Activated T-cell treated with anti-CD3 and anti-CD28 coated beads, Interleukin-2, amount 50 U/mL, for 4 hours (primary cell): ENCODE measurements at places on chromosomes 12 and 14.

GRCh38 chr14:53871951-53872350 is 84.7 kb downstream of the BMP4 start:
- DNase-seq: no peak

DNA sequence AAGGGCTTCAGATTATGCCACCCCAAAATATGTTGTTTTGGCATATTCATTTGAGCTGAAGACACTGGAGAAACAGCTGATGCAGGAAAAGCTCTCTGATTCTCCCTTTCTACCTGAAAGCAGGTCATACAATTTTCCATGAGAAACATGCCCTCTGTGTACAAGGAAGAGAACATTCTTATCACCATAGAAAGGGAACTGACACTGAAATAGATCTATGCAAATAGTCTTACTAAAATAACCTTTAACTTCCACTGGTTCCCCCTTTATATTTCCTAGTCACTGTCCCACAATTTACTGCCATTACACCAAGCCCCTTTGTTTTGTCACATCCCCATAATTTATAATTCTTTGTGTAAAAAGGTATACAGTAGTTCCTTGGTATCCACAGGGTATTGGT is 9.6 kb upstream of the PHC1 start:
- no peak for DNase-seq

GRCh38 chr12:89333564-89334252 is 18.6 kb downstream of the DUSP6 start:
- DNase-seq: no peak

GRCh38 chr12:54993181-54993835 is 8.7 kb upstream of the TESPA1 start:
- DNase-seq: peak; percentile 47

DNA sequence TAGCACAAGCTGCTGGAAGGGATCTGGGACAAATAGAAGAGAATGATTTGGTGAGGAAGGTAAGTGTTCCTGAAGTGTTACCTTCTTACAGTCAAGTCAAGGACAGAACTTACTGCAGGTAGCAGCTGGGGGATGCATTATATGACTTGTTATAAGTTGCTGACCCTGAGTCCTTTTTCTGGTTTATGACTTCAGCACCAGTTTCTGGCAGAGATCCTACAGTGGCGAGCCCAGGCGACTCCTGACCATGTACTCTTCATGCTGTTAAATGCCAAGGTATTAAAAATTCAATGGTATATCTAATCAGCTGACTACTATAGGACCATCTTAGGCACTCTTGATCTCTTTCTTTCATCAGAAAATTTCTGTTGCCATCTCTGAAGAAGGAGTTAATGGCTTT is 45.1 kb upstream of the ATF1 start:
- no peak for DNase-seq

GRCh38 chr14:89190765-89191513 is 226.1 kb downstream of the FOXN3 start:
- DNase-seq: no peak

DNA sequence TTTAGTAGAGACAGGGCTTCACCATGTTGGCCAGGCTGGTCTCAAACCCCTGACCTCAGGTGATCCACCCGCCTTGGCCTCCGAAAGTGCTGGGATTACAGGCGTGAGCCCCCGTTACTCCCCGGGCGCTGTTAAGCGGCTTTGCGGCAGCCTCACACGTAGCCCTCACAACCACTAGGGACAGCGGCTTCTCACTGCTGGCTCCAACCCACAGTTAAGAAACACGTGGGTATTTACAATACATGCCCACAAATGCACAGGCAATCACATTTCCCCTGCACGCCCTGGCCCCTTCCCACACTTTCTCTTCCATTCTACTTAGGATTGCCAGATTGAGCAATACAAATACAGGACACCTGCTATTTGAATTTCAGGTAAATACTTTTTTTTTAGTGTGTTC is 37.0 kb upstream of the EIF5 start:
- no peak for DNase-seq

DNA sequence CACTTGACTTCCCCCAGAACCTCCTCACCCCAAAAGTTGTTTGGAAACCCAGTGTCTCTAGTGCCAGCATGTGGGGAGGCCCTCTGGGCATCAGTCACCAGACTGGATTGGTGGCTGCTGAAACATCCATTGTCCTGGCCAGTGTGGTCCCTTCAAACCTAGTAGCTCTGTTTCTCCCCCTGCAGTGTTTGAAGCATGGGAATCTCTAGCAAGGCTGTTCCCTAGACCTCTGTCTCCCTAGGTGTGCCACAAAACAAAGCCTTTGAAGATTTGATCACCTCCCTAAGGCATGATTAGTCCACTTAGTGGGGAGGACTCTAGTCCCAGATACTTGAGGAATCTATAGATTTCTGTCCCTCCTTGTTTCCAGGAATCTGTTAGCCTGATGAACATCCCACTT is 60.3 kb downstream of the ARF6 start:
- no peak for DNase-seq

DNA sequence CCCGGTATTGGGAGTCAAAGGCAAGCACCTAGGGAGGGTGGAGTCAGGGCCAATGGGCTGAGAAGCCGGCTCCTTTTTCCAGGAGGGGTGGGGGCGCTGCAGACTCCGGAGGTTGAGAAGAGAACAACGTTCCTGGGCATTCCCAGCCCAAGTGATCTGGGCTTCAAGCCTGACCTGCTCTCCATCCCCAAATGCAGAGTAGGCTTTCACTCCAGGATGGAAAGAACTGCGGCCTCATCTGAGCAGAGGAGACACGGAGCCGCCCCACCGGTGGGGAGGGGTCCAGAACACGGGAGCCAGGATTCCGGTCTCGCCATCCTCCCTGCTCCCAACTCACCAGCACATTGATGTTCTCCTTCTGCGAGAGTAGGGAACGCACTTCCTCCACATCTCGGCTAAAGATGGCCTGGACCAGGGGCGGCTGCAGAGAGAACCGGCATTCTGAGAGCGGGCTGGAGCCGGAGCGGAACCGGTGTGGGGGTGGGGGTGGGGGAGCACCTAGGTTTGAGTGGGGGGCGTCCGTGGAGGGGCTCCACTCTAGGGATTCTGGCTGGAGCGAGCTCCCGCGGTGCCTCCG is 605 bp downstream of the ANKRD52 start:
- DNase-seq: no peak

DNA sequence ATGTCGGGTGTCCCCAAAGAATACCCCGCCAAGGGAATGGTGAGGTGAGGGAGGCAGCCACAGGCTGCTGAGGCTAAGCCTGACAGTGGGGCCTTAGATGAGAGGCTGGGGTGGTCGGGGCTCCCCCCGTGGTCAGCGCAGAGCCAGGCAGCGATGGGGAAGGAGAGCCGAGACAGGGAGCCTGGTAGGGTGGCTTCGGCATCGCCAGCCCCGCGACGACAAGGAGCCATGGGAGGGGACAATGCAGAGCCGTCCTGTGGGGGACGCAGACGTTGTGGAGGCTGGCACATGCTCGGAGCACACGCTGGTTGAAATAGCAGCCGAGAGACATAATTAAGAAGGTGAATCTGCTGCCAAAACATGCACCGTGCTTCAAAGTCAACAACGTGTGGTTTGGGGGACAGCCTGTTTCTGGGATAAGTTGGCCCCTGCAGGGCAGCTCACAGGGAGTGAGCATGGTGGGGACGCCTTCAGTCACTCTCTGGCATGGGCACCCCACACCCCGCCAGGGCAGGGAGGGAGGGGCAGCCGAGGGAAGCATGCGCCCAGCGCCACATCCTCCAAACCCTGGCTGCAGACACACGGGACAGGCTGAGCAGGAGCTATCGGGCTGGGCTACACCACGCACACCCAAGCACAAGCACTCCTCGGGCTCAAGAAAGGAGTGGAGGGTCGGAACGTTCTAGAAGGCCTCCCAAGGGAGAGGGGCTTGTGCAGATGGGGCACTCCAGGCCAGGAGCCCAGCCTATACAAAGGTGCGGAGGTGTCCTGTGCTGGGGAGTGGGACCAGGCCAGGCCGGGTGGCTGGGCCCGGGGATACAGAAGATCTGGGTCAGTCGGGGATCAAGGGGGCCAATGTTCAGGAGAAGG is 66.6 kb upstream of the C14orf180 start:
- no peak for DNase-seq

GRCh38 chr12:6724409-6724797 is 557 bp downstream of the COPS7A start:
- no peak for DNase-seq

DNA sequence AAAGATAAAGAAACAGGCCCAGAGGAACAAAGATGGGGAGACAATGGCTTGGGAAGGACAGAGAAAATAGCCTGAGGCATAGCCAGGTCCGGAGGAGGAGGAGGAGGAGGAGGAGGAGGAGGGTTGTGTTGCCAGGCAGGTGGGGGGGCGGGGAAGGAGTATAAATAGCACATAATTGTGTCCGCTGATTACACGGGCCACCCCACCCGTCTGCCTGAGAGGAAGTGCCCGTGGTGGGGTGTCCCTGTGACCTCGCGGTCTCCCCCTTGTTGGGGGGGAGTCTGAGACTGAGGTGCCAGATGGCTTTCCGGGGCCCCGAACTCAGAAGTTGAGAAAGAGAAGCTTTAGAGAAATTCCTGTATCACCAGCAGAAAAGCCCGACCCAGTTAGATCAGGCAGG is 1.9 kb upstream of the SP7 start:
- DNase-seq: no peak

GRCh38 chr12:124397807-124398577 is 103.1 kb downstream of the RFLNA start:
- DNase-seq: no peak

- DNase-seq: no peak
Measured at GRCh38 chr12:93753838-93754429, 76.8 kb downstream of the CRADD start.

DNA sequence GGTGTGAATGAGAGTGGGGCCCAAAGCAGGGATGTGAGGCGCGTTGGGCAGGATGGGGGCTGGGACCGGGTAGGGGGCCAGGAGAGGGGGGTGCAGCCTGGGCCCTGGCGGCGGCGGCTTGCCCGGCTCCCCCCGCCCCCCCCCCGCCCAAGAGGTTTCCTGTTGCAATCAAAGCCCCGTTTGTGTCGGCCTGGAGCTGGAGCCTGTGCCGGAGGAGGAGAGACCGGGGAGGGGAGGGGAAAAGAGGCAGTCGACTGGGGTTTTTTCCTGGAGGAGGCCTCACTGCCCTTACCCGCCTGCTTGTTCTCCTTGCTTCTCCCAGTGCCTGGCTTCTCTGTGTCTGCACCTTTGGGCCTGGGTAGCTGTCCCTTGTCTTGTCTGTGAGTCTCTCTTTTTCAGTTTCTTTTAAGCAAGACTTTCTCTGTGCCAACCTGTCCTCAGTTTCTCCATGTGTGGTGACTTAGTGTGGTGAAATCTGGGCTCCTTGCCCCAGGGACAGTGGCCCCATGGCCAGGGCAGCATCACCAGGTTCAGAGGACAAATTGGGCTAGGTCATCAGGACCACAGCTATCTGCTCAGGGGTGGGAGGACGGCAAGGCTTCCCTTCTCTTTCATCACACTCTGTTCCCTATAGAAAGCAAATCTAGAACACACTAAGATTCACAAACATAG is 8.5 kb downstream of the RARG start:
- no peak for DNase-seq

- no peak for DNase-seq
Measured at GRCh38 chr14:54700717-54701116, 133.8 kb downstream of the SAMD4A start.

DNA sequence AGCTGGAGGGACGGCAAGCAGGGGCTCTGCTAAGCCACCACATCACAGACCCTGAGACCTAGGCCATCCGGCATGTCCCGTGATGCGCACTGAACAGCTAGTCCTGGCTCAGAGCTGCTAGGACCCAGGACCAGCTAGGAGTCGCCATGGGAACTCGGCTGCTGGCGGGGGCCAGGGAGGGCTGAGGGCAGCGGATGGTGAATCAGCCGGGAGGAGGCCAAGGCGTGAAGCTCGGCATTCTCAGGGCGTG is 5.1 kb downstream of the AHNAK2 start:
- no peak for DNase-seq

DNA sequence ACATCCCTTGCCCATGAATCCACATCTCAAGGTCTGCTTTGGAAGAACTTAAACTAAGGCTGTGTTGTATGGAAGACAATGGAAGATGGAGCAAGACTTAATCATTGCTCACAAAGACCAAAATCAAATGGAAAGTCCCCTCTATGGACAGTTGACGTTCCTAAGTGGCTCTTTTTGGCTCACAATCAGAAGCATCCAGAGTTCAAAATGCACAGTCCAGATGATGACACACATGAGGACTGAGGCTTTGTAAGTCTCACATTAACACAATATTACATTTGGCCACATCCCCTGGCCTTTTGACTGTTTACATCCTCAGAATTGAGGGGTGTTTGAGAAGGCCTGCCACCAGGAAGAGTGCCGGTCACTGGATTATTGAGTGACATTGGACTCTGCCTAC is 122.3 kb upstream of the CPM start:
- DNase-seq: no peak

GRCh38 chr14:97978341-97978740 is 1181.2 kb downstream of the VRK1 start:
- peak; percentile 75 for DNase-seq

- DNase-seq: no peak
Measured at GRCh38 chr12:4441355-4442335, 4.0 kb downstream of the FGF6 start.

- DNase-seq: no peak
Measured at GRCh38 chr12:93818488-93819049, 141.4 kb downstream of the CRADD start.

DNA sequence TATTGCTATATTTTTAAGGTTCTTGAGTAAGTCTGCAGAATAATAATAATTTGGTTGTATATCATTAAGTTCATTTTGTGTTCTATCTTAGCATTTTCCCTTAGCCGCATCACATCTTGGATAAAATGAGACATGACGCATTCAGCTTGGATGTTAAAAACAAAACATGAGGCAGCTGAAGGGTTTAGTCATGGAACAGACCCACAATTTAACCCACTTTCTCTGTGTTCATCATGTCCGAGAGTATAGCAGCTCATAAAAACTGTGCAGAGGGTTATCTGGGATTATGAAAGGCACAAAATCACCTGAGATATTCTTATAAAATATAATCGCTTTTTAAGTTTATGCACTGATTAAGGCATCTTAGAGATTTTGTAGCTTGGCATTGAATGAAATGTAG is 219.3 kb downstream of the TRHDE start:
- DNase-seq: no peak

GRCh38 chr12:92866418-92866817 is 62.7 kb downstream of the EEA1 start:
- DNase-seq: no peak

- no peak for DNase-seq
Measured at GRCh38 chr12:11885261-11886038, 185.3 kb upstream of the BCL2L14 start.

GRCh38 chr12:13209436-13210235 is 13.1 kb downstream of the EMP1 start:
- DNase-seq: no peak

DNA sequence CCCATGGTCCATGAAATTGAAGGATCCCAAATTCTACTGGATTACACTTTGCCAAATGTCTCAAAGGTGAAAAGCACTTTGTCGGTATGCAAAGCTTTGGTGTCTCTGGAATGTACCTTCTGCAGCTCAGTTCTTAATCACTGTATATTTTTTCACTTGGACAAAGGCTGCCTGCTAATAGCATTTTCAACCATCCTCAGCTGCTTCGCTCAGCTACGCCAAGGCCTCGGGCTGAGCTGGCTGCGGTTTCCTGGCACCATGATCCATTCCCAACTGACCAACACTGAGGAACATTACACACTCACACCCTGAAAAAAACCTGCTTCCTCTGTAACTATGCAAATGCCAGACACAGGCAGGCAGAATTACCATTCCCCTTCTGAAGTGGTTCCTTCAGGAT is 335.2 kb downstream of the DPF3 start:
- DNase-seq: no peak
